ENCODE measurements at places on chromosomes 1 and 21. TPM values are rescaled to one million over a fixed set of nuclear protein-coding genes. Genes with fewer than 3 reads are reported as not detected.

DNA sequence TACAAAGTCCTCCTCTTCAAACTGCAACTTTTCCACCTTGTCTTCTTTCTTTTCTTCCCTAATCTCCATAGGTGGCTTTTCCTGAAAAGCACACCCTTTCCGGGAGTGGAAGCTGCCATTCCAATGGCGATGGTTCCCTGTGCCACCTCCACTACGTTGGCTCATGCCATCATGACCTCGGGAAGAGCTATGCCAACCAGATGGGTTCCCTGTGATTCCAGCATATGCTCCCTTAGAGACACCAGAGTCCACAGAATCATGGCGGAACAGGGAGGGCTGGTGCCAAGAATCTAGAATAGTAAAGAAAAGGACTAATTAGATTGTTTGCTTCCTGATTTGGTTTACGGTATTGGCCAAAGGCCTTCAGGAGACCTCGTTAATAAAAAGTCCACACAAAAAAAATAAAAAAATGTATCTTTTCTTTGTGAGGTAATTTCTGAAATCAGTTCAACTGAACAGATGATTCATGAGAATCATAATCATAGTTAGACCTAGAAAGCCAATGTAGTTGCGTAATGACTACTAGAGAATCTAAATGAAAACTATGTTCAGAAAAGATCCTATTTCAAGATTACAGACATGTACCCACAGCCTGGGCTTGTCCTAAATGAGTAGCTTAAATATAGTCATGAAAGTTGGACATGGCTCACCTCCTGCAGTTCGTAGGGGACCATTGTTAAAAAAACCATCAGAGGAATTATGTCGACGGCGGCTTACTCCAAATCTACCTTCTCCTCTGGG, 30.9 kb upstream of the CCDC17 start:
- no peak overlapping the region for H3K4me3 ChIP-seq
- peaks cover 4% of the 10 kb centered on the region for H3K4me1 ChIP-seq
- H3K27ac ChIP-seq = no peak overlapping the region
- DNase-seq = no peak
- H3K27me3 ChIP-seq = no peaks in the 10 kb centered on the region

DNA sequence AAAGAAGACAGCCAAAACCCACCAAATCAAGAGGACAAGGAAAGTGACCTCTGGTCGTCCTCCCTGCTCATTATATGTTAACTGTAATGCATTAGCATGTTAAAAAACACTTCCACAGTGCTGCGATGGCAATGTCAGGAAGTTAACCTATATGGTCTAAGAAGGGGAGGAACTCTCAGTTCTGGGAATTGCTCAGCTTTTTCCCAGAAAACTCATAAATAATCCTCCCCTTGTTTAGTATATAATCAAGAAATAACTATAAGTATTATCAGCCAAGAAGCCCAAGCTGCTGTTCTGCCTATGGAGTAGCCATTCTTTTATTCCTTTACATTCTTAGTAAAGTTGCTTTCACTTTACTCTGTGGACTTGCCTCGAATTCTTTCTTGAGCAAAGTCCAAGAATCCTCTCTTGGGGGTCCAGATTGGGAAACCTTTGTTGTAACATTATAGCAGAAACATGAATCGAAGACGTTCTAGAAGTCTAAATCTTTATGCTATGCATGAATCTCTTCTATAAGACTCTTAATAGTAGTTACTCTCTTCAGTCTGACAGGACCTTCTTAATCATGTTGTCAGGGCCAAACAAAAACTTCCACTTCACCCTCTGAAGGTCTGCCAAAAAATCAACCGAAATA, 110.0 kb upstream of the VANGL1 start:
- no peaks in the 10 kb centered on the region for H3K4me1 ChIP-seq
- H3K36me3 ChIP-seq = no peaks in the 10 kb centered on the region
- no peak for DNase-seq
- no peak overlapping the region for H3K27ac ChIP-seq

OR2L8 gene
- not detected for total RNA-seq

BRDT gene
- total RNA-seq = not detected

- no peak for DNase-seq
- H3K36me3 ChIP-seq = no peaks in the 10 kb centered on the region
- no peak overlapping the region for H3K4me3 ChIP-seq
Measured at GRCh38 chr1:188427642-188428041, 1598.9 kb downstream of the PLA2G4A start.

GRCh38 chr1:21294266-21294989, 4.2 kb upstream of the ECE1 start:
- DNase-seq = peak; percentile 73
- H3K27me3 ChIP-seq = no peaks in the 10 kb centered on the region
- H3K4me1 ChIP-seq = peaks cover 69% of the 10 kb centered on the region
- H3K27ac ChIP-seq = peak overlapping the region; percentile 90

GRCh38 chr1:168317309-168317708, 36.6 kb downstream of the TBX19 start:
- no peak overlapping the region for H3K4me3 ChIP-seq
- H3K27me3 ChIP-seq = no peaks in the 10 kb centered on the region
- H3K36me3 ChIP-seq = peaks cover 11% of the 10 kb centered on the region
- DNase-seq = no peak
- H3K4me1 ChIP-seq = peaks cover 20% of the 10 kb centered on the region

TSPEAR gene
- not detected for total RNA-seq

ELAPOR1 gene
- total RNA-seq = 5.3 TPM

DNA sequence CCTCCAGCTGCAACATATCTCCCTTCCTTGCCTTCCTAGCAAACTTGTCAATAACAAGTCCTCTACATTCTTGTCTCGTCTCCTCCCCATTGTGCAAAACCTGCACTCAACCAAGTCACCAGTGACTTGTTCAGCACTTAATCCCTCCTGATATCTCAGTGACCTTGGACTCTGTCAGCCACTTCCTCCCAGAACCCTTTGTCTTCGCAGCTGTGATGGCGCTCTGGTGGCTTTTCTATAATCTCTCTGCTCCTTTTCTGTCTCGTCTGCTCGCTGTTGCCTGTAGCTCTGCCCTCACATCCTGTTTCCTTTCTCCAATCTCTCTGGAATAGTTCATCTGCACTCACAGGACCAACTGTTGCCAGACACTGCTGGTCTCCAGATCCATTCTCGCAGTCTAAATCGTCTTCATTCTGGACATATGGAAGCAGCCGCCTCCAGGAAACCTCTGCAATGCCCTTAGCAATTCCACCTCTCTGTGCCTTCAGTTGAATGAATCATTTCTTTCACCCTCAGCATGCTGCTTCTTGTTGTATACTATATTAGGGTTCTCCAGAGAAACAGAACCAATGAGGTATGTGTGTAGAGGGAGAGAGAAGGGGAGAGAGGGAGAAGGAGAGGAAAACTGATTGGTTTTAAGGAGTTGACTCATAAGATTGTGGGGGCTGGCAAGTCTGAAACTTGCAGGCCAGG, 17.4 kb upstream of the IFNAR2 start:
- no peaks in the 10 kb centered on the region for H3K27me3 ChIP-seq
- H3K4me1 ChIP-seq = peaks cover 47% of the 10 kb centered on the region
- peak overlapping the region; percentile 91 for H3K27ac ChIP-seq
- H3K36me3 ChIP-seq = peaks cover 22% of the 10 kb centered on the region

DNA sequence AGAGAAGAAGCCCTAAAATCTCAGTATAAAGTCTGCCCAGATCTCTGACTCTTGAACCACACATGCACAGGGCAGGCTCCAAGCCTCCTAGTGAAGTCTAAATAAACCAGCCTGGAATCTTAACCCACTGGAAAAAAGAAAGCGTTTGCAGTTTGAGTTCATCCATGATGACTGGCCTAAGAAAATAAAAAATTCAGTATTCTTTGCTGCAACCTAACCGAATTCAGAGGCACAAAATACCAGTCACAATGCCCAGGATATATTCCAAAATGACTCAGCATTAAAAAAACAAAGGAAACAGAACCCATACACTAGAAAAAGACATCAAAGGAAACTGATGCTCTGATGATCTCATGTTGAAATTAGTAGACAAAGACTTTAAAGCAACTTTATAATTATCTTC, 269.2 kb downstream of the SDCCAG8 start:
- H3K27me3 ChIP-seq = no peaks in the 10 kb centered on the region
- no peak overlapping the region for H3K27ac ChIP-seq
- no peak overlapping the region for H3K4me3 ChIP-seq
- H3K4me1 ChIP-seq = peaks cover 4% of the 10 kb centered on the region

ELAVL4 gene
- total RNA-seq = not detected

- H3K36me3 ChIP-seq = no peaks in the 10 kb centered on the region
- H3K4me1 ChIP-seq = no peaks in the 10 kb centered on the region
- H3K4me3 ChIP-seq = no peak overlapping the region
- peaks cover 16% of the 10 kb centered on the region for H3K27me3 ChIP-seq
- no peak for DNase-seq
Measured at GRCh38 chr1:41435570-41436178, 48.8 kb downstream of the EDN2 start.

- H3K4me3 ChIP-seq = no peak overlapping the region
- H3K27me3 ChIP-seq = no peaks in the 10 kb centered on the region
- H3K4me1 ChIP-seq = no peaks in the 10 kb centered on the region
- DNase-seq = no peak
- peaks cover 13% of the 10 kb centered on the region for H3K36me3 ChIP-seq
Measured at GRCh38 chr21:32320726-32321125, 22.1 kb downstream of the MRAP start.

F13B gene
- total RNA-seq = not detected

CRABP2 gene
- total RNA-seq = 0.80 TPM

- no peak for DNase-seq
- H3K4me1 ChIP-seq = peaks cover 5% of the 10 kb centered on the region
- H3K27me3 ChIP-seq = no peaks in the 10 kb centered on the region
- H3K4me3 ChIP-seq = no peak overlapping the region
- H3K27ac ChIP-seq = no peak overlapping the region
Measured at GRCh38 chr1:45365051-45365450, 24.8 kb upstream of the MUTYH start.

DNA sequence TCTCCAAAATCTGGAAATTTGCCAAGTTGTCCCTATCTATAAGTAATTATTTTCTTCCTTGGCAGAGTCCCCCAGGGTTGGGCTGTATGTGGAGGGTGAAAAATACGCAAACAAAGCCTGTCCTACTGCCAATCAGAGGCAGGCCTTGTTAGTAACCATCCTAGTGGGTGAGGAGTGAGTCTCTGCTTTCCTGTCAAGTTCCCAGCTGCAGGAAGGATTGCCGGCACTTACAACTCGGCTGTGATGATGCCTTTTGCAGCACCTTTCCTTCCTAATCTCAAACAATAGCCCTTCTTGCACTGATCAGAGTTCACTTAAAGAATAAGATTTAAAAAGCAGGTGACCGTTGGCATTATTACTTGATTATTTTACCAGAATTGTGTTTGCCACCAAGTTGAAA, 31.3 kb upstream of the FGGY start:
- peaks cover 2% of the 10 kb centered on the region for H3K27me3 ChIP-seq
- DNase-seq = no peak
- H3K4me3 ChIP-seq = no peak overlapping the region
- H3K27ac ChIP-seq = no peak overlapping the region

CYP4A11 gene
- not detected for total RNA-seq

SPRR2G gene
- not detected for total RNA-seq

RGS5 gene
- total RNA-seq = 4.1 TPM

DNA sequence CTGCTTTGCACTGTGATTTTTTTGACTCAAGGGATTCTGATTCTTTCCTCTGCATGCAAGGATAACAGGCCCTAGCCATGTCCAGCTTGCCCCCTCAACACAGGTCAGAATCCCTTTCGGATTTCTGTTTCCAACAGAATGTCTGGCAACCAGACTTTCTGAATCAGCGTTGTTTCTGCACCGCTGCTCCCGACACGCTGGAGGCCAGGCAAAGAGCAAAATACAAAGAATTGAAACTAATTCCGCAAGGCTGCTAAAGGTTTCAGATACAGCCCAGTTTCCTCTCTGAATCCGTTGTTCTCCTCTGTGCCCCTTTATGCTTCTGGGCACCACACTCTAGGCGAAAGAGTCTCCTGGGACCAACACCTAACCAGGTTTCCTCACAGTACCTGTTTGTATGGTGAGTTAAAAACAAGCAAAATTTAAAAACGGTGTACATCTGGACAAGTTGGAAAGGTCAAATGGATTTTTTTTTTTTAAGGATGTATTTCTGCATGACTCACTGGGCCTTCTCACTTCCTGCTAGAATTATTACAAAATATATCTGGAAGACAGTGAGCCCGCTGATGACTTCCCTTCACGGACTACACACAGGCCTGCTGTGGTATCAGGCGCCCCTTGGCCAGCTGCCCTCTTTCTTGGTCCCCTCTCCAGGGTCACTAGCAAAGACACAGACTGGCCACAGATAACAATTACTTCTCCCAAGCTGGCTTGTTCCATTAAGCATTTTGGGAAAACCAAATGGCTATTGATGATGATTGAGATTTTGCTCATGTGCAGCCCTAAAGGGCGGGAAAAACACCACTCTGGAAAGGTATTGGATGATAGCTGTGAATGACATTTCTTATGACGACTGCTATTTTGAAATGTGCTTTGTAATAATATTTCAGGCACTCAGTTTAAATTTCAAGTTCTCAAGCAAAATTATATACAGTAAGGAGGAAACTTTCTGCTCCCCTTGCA, 118.3 kb downstream of the TGFB2 start:
- H3K4me3 ChIP-seq = no peak overlapping the region
- no peak overlapping the region for H3K27ac ChIP-seq
- H3K27me3 ChIP-seq = peaks cover 3% of the 10 kb centered on the region
- no peak for DNase-seq
- no peaks in the 10 kb centered on the region for H3K36me3 ChIP-seq

CAMK2N1 gene
- 2.8 TPM for total RNA-seq

CHIT1 gene
- 1.0 TPM for total RNA-seq

DNA sequence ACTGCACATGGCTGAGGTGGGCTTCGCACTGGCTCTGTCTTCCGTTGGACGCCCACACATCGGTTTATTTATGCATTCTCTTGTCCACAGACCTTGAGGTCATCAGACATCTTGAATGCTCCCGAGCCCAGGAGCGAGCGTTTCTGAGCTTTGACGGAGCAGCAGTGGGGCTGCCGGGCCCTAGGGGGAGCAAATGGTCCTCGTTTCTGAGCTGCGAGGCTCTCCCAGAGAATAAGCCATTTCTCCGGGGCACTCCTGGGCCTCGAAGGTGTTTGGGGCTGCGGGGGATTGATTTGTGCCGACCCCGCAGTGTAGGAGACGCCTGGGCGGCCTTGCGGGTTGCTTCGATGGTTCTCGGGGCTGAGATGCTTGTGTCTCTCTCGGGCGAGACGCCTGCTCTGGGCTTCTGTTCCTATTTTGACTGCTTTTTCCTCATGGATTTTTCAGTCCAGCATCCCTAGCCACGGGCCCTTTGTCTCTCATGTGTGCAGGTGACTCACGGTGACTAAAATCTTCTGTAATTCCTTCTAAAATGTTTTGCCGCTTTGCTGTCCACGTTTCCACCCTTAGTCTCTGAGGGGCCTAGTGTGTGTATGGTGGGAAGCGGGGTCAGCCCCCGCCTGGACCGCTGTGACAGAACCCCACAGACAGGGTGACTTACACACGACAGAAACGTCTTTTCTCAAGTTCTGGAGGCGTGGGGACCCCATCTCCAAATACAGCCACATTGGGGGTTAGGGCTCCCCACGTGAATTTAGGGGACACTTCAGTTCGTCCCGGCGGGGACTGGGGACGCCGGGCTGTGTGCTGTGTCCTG, 62.1 kb downstream of the FAAP20 start:
- no peaks in the 10 kb centered on the region for H3K27me3 ChIP-seq
- peaks cover 5% of the 10 kb centered on the region for H3K4me1 ChIP-seq
- H3K4me3 ChIP-seq = peak overlapping the region; percentile 84
- H3K27ac ChIP-seq = peak overlapping the region; percentile 80
- no peak for DNase-seq
- H3K36me3 ChIP-seq = no peaks in the 10 kb centered on the region

Measured in activated naive CD8-positive, alpha-beta T cell treated with anti-CD3 and anti-CD28 coated beads, Interleukin-2, amount 10 ng/mL, durations not matched to agents 7 days and 5 days (primary cell).